ENCODE measurements at places on chromosomes 16 and 17.

- no peak for DNase-seq
Measured at GRCh38 chr17:80859002-80859941, 132.4 kb upstream of the CHMP6 start.

GRCh38 chr16:3479654-3480216 lies 15.6 kb downstream of the C16orf90 start:
- DNase-seq: no peak

- DNase-seq: no peak
Measured at GRCh38 chr17:82231312-82231561, 2.4 kb downstream of the SLC16A3 start.

DNA sequence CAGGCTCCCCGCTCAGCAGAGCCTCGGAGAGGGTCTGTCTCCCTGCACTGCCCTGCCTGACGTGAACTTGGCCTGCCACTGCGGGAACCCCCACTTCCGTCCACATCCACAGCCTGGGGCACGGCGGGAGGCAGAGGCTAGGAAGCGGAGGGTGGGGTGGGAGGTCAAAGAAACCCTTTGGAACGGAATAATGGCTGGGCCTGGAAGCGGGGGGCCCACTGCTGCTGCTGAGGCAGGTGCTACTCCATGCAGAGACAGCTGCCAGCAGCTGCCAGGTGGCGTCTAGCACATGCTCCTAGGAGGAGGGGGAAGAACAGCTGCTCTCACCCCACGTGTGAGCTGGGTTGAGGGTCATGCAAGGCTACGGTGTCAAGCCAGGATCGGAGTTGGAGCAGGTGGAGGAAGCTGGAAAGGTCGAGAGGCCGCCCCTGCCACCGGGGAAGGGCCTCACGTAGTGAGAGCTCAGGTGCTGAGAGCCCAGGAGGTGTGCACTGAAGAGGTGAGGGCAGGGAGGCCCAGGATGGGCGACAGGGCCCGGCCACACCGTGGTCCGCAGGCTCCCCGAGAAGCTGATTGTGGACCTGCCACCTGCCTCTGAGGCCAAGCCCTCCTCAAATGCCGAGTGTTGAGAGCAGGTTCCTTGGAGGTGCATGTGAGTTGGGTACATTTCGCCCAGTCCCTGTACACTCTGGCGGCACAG lies 9.8 kb downstream of the FSCN2 start:
- DNase-seq: no peak

DNA sequence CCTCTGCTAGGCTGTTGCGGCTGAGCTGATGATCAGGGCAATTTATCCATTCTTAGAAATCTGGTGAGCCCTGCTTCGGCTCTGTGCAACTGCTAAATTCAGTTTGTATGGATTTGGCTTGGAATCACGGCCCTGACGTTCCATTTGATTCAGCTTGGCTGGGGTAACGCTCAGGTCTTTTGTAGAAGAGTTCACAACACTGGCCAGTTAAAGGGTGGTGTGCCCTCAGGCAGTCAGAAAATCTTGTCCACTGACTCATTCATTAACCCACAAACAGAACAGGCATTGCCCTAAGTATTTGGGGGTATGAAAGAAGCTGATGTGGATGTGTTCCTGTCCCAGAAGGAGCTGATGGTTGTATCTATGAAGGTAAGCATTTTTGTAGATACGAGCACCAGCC lies 53.9 kb downstream of the GNAO1 start:
- DNase-seq: no peak
